ENCODE measurements at places on chromosomes 6 and 20. TPM values are rescaled to one million over a fixed set of nuclear protein-coding genes. Genes with fewer than 3 reads are reported as not detected.

Gene FOXQ1
- total RNA-seq = 2.0 TPM

Gene GGTLC1
- total RNA-seq = not detected

Gene TPD52L1
- total RNA-seq = 33.8 TPM

Gene PDCD2
- total RNA-seq = 63.2 TPM

Gene CEBPB
- 19.6 TPM for total RNA-seq
